ENCODE measurements at places on chromosomes 1 and 21.

- no peak for DNase-seq
These were observed 60.9 kb downstream of the ABL2 start for GRCh38 chr1:179168536-179168935.

DNA sequence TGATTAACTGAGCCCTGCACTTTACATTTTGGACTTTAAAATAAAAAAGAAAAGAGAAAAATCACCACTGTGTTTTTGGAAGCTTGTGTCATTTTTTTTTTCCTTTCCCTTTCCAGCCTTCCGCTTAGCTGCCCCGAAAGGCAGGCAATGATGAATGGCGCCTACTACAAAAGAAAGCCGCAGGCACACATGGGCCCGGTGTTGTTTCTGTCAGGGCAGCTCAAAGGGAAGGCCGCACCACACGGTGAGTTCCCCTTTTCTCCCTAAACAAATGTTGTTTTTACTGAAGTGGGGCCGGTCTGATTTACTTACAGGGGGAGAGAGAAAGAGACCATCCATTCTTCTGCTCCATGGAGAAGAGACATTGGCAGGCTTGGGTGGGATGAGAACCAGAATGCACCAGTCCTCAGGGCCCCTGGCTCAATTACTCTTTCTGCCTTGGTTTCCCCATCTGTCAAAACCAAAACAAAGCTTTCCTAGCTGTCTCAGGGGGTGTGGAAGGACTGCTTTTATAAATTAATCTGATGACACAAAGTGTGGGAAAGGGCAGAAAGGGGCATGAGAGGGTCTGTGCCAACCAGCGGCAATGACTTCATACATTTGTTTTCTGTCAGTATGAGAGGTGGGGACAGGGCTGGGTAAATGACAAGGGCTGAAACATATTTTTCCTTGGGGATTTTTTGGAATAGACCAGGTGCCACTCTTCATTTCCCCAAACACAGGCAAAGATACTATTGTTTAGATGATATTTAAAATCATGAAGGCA is 91.4 kb upstream of the PLXNA2 start:
- no peak for DNase-seq

- no peak for DNase-seq
These were observed 1.6 kb upstream of the HPCA start for GRCh38 chr1:32884726-32885125.

GRCh38 chr1:175364424-175365076 is 172.0 kb upstream of the KIAA0040 start:
- no peak for DNase-seq

GRCh38 chr1:167718914-167719691 is 2.7 kb upstream of the MPZL1 start:
- no peak for DNase-seq

DNA sequence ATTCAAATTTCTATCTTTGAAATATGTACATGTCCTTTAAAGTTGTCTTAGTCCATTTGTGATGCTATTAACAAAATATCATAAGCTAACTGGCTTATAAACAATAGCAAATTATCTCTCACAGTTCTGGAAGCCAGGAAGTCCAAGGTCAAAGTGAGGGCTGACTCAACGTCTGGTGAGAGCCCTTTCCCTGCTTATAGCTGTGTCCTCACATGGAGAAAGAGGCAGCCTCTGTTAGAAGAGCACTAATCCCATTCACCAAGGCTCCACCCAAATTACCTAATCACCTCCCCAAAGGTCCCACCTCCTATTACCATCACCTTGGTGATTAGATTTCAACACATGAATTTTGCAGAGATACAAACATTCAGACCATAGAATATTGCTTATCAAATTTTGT is 450.1 kb upstream of the BEND5 start:
- no peak for DNase-seq

DNA sequence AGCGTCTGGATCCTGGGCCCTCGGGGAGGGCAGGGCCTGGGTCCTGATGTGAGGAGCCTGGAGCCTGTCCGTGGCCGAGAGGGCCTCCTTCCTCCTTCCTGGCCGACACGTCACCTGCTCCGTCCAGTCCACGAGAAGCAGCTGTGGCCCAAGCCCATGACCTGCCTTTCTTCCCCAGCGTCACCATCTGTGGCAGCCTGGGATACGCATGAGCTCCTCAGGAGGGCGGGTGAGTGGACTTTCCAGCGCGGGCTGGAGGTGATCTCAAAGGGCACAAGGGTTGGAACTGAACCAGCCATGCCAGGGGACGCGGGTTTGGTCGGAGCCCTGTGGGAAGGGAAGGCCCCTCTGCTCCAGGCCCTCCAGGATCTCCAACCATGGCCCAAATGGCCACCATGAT is 90.4 kb downstream of the DHRS3 start:
- no peak for DNase-seq

- peak; percentile 35 for DNase-seq
These were observed 163.2 kb downstream of the ZBTB18 start for GRCh38 chr1:244214009-244214967.

- no peak for DNase-seq
These were observed 117.4 kb upstream of the PLPPR5 start for GRCh38 chr1:99122039-99122438.
